Vagina (tissue), 2 donors: ENCODE measurements at places on chromosomes 1 and 21.
A peak's percentile ranks its signal among the peaks of the same experiment; 100 is the strongest.

GRCh38 chr1:77832901-77833300, 53.5 kb downstream of the MIGA1 start:
- no peak for DNase-seq

DNA sequence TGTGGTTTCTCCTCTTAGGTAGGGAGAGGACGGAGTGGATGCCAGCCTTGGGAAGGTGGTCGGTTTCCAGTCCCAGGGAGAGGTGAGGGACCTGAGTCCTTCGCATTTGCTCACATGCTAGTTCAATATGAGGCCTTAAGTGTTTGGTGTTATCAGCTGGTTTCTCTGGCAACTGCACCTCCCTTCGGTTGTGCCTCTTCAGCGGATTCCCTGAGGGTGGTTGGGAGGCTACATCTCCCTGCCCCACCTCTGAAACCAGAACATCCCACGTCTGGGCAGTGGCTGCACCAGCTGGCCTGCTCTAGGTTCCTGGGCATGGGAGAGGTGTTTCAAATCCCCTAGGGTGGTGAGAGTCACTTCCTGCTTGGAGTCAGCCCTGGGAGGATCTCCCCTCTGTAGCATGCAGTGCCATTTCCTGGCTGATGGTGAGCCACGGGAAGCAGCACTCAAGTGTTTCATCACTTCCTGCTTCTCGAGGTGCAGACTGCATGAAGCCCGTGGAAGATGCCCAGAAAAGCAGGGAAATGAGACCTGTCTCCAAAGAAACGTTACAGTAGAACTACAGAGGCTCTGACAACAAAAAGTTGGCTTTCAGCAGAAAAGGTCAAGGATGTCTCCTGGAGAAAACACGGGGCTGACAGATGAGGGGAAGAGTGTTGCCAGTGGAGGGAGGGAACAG, 4.5 kb downstream of the TMEM125 start:
- DNase-seq: no peak

GRCh38 chr1:54850069-54850730, 36.8 kb downstream of the DHCR24 start:
- no peak for DNase-seq

DNA sequence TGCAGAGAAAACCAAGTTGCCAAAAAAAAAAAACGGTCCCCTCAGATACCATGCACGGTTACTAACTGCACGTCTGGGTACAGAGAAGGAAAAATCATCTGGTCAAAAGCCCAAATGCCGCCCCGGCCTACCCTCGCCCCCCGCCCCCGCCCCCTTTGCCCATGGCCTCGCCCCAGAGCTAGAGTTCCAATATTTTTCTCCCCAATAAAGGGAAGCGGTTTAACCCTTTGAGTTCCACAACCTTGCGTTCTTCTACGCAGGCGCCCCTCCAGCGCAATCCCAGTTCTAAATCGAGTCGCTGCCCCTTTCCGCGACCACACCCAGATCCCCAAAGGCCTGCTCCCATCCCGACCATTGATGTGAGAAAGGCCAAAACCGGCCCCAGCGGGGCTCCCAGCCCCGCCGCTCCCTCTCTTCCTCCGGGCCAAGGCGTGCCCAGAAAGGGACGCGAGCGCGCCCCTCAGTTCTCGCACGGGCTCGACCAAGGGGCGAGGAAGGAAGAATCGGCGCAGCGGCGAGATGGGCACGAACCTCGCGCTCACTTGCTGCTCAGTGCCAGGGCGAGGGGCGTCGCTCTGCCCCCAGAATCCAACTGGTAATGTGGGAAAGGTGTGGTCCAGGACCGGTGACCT, 797 bp downstream of the WDR47 start:
- DNase-seq: no peak

DNA sequence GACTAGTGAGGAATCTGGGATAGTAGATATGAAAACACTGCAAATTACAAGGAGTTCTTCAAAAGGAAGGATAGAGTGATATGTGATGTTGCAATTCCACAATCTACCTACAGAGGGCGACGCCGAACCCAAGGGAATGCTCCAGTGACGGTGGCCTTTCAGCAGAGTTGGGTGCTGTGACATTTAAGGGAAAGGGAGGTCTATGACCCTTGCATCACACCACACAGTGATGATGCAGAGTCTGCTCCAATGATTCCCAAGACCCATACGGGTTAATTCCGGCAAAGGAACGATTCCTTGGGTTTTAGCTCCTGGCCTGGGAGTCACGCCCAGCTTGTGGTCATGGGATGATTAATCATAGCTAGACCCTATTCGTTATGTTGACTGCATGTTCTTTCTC, 123.0 kb upstream of the IGSF21 start:
- DNase-seq: no peak

DNA sequence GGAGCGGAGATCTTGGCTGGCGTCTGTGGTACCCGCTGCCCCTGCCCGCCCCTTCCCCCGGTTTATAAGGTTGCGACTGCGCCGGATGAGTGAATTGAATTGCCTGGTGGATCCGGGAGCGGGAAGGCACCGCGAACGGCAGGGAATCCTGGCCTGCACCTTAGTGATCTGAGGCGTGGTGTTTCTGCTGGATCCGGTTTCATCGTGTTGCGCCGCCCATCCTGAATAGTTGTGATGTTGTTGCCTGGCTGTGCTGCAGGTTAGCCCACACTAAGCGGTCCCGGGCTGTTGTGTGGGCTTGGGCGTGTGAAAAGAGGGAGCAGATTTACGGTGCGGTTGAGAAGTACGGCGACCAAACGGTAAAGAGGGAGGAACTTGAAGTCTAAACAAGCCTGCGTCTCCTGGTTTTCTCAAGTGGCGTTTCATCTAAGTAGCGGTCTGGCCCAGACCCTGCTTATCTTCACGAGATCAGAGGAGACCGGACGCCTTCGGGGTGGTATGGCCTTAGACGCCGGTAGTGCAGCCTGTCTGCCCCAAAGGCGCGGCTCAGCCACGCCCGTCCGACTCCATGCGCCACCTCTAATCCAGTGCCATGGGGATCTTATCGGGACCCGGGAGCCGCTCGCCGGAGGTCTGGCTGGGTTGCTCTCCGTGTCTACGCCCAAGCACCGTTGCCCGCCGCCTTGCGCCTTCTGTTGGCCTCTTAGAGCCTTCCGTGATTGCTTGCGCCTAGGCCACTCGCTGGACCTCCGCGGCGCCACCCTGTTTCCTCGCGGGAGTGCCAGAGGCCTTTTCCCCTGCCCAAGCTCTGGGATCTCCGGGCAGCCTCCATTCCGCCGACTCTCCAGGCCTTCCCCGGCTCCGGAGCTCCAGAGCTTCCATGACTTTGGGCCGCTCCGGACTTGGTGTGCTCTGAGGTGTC, 87.5 kb upstream of the RHOU start:
- DNase-seq: peak; percentile 90

DNA sequence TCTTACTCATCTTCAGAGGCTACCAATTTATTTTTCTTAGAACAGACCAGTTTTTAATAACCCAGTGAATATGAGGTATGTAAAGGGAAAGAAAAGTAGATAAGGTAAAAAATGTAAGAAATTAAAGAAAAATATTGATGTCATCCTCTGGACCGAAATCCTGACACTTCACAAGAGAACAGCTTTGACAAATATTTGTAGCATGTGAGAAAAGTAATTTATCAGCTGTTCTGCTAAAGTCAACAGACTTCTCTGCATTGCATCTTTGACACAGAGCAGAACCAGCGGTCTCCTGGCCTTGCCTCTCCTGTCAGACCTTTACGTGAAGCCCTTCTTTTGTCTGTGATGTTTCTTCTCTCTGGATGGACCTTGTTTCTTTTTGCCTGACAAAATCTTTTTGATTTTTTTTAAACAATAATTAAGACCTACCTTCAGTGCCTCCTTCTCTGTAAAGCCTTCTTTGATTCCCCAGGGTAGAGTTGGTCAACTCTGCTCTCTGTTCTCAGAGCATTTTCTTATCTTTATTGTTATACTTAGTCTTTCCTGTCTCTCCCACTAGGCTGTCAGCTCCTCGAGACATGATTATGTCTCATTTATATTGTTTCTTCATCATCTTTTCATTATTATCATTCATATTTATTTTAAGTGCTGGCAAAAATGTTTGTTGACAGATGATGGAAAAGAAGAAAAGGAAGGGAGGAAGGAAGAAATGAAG, 35.4 kb downstream of the RGS4 start:
- DNase-seq: no peak

- no peak for DNase-seq
Observed at GRCh38 chr1:58162952-58163550, 383.5 kb downstream of the OMA1 start.

DNA sequence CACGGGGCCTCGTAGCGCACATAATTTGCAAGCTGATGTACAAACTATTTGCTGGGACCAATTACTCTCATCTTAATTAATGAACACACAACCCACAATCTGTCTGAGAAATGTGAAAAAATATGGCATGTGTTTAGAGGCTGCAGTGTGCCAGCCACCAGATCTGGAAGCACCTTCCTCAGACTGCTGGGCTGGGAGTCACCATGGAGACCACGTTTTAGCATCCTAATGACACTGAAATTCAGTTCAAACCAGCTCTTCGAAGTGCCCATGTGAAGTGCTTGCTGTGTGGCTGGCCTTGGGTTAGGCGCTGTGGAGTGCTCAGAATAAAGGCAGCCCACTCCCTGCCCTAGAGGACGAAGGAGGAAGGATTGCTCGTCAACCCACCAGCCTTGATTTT, 482.4 kb downstream of the OMA1 start:
- no peak for DNase-seq

DNA sequence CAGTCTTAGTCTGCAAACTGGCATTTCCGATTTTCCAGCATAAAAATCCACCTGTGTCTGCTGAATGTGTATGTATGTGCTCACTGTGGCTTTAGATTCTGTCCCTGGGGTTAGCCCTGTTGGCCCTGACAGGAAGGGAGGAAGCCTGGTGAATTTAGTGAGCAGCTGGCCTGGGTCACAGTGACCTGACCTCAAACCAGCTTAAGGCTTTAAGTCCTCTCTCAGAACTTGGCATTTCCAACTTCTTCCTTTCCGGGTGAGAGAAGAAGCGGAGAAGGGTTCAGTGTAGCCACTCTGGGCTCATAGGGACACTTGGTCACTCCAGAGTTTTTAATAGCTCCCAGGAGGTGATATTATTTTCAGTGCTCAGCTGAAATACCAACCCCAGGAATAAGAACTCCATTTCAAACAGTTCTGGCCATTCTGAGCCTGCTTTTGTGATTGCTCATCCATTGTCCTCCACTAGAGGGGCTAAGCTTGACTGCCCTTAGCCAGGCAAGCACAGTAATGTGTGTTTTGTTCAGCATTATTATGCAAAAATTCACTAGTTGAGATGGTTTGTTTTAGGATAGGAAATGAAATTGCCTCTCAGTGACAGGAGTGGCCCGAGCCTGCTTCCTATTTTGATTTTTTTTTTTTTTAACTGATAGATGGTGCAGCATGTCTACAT, 2.5 kb upstream of the OLFML3 start:
- no peak for DNase-seq

DNA sequence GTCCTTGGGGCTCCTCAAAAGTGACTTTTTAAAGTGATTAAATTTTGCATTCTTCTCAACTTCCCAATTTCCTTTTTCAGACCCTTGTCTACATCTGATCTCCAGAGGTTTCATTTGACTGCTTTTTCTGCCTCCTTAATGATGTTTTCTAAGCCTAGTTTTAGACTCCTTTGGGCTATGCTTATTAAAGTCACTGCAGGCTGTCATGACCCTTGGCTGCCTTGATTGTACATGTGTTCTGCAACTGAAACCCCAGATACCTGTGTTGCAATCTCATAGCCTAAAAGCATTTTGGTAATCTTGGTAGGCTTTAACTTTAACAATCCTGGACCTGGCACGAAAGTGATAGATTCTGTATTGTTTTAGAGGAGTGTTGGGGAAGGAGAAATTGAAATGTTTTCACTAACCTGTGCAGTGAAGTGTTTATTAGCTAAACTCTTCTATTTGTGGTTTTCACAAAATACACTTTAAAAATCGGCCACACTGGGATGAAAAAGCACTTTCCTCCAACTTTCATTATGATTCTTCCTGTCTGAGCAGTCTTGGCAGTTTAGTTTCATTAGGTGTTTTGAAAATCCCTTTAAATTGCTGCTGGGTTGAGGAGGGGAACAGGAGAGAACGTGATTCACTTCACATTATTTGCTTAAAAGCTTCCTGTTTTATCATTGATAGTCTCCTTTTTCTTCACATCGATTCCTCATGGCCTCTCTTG, 4.9 kb downstream of the MACO1 start:
- DNase-seq: no peak

DNA sequence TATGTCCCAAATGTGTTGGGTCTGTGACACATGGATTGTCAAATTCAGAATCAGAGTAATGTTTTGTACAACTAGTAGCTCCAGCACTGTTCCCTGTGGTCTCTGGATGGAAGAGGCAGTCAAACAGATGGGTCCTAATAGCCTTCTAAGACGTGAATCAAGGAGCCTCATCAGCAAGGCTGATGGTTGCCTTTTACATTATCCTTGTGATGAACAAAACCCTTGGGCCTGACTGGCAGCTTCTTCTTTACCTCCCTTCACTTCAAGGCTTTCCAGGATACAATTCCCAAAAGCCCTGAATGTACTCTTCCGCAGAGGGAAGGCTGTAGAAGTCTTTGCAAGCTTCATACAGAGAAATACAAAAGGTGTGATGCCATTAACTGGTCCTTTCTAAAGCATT, 633.3 kb downstream of the USP25 start:
- DNase-seq: no peak

- DNase-seq: no peak
Observed at GRCh38 chr21:32753818-32754585, 17.6 kb downstream of the PAXBP1 start.

DNA sequence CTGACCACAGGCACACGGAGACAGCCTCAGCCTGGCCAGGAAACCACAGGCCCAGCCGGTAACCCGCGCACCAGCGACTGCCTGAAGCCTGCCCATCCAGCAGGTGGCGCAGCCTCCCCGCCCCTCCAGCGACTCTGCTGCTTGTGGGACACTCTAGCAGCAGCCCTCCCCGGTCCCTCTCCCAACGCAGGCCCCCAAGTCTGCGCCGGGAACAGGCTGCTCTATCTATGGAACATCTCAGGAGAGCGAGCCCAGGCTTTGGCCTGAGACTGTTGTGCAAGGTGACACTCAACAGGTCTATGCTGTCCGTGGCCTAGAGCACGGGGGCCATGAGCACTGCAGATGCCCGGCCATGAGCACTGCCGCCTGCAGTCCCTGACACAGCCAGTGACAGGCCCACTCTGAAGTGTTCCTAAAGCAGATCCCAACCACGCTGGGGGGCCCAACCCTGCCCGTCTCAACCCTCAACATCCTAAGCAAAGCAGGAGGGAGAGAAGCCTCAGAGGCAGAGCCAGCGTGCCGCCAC, 28.4 kb downstream of the WDR4 start:
- no peak for DNase-seq
